SK-N-SH (cell line): ENCODE measurements at places on chromosomes 3 and 15.

DNA sequence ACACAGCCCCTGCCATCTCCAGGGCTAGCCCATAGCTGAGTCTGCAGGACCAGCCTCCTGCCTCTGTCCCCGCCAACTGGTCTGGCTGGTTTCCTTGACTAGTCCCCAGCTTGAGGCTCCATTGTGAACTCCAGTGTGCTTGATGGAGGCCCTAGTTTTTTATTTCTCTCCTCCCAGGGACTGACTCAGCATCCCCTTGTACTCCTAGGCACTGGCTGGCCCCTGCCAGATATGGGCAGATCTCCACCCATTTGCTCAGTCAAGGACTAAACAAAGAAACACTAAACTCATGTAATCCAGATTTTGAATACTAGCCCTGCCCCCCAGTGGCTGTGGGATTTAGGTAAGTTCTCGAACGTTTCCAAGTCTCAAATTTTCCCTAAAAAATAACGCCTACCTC lies 415.4 kb upstream of the RORA start:
- DNase-seq: no peak

DNA sequence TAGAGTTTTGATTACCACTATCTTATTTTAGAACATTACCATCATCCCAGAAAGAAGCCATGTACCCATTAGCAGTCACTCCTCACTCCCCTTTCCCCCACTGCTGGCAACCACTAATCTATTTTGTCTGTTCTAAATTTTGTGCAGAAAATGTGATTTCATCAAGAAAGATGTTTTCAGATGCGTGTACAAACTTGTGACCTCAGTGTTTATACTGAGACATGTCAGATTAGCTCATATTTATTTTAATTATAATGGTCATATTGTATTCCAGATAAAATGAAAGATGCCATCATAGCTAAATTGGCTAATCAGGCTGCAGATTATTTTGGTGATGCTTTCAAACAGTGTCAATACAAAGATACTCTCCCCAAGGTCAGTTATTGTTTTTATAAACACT lies 27.8 kb downstream of the PDCD6IP start:
- peak; percentile 6 for DNase-seq

DNA sequence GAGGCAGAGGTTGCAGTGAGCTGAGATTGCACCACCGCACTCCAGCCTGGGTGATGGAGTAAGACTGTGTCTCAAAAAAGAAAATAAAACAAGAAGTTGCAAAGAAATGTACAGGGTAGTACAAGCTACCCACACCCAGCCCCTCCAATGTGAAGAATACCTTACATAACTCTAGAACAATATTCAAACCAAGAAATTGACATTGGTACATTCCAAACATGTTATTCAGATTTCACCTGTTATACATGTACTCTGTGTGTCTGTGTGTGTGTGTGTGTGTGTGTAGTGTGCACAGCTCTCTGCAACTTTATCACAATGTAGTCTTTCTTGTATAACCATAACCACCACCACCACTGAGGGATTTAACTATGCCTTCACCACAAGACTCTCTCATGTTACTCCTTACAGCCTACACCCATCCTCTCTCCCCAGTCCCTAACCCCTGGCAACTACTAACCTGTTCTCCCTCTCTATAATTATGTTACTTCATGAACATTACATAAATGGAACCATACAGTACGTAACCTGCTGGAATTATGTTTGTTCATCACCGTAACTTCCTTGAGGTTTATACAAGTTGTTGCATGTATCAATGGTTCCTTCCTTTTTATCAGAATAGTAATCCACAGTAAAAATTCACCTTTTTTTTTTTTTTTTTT lies 16.2 kb upstream of the TJP1 start:
- DNase-seq: no peak

DNA sequence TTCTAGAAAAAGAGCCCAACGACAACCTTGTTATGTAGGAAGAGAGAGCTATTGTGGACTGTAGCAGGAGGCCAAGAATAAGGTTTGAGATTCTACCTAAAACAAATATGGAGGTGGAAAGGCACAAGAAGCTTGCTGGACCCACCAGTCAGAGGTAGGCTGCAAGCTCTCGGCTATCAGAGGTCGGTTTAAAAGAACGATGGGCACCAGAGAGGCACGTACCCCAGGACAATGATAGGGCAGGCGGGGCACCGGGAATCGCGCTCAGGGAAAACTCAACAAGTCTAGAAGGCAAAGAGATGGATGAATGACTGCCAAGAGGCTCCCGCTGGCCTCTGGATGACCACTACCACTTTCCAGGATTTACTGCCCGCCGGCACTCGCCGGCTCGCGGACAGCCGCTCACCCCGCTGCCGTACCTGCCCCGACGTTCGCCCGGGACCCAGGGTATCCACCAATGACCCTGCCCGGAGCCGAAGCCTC lies 1.1 kb downstream of the HDGFL3 start:
- no peak for DNase-seq

- DNase-seq: peak; percentile 74
These were observed 277.3 kb upstream of the TLE3 start for GRCh38 chr15:70375006-70375431.

- no peak for DNase-seq
These were observed 12.9 kb downstream of the SCAMP5 start for GRCh38 chr15:75008221-75008625.

- DNase-seq: no peak
These were observed 382.1 kb upstream of the NR2F2 start for GRCh38 chr15:95948411-95948810.

- peak; percentile 57 for DNase-seq
These were observed 793 bp downstream of the PCOLCE2 start for GRCh38 chr3:142888099-142888480.

GRCh38 chr3:48232734-48233133 lies 8.2 kb upstream of the ZNF589 start:
- DNase-seq: peak; percentile 81

DNA sequence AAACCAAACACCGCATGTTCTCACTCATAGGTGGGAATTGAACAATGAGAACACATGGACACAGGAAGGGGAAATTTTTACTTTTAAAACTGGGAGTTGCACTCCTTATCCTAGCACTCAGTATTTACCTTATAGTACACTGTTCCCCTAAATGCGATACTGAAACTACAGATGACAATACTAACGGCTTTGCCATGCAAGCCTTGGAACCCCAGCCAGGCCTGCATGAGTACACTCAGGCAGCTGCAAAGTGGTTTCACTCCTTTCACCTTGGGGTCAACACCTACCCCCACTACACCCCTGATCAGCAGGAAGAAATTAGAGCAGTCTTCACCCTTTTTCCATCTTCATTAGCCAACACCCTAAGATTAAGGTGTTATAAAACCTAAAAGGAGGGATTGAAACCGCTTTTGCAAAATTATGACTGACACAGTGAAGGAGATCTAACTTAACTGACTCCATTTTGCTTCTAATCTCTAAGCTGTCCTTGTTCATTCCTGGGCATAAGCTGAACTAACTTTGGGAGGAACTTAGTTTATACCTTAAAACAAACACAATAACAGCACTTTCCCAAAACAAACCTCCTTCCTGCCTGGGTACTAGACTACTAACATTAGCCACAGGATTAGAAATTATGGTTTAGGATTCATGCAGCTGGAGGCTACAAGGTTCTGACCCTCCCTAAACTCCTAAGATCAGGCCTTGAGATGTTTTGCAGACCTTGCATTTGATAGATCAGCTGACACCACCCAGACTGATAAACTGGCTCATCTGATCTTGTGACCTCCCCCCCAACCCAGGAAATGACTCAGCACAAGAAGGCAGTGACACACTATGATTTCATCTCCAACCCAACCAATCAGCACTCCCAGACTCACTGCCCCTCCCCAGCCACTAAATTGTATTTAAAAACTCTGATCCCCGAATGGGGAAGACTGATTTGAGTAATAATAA lies 452.1 kb upstream of the PPP2R3A start:
- no peak for DNase-seq

- DNase-seq: no peak
These were observed 95.1 kb upstream of the MELTF start for GRCh38 chr3:197124713-197125112.

DNA sequence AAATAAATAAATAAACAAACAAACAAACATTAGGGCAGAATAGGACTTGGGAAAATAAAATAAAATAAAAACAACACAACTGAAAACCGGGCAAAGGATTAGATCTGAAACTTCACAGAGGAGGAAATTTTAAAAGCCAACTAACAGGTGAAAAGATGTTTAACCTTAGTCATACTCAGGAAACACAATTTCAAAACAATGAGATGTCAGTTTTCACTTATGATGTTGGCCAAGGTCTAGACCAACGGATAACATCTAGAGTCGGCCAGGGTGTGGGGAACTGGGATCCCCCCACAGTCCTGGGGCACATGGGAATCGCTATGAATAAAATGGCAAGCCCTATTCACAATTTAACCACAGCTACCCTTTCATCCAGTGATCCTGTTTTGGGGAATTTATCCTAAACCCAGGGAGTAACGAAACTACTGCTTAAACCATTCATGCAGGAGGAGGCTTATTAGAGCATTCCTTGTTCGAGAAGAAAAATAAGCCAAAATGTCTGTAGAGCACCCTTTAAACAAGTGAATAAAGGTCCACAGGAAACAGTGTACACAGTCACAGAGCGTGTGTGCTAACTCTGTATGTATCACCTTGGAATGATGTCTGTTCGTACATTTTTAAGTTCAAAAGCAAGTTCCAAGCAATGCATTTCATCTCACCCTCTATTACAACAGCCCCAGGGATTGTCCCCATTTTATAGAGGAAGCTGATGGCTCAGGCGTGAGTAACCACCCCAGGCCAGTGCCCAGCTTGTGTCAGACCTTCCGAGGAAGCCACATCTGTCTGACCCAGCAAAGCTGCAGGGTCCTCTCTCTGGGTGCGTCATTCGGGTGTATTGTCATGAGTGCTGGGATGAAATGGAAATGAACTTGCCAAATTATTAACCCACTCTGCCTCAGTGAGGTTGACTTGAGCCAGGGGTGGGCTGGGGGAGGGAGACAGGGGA lies 6.3 kb upstream of the ANPEP start:
- DNase-seq: no peak

- DNase-seq: no peak
These were observed 1026.2 kb downstream of the NAALADL2 start for GRCh38 chr3:175885231-175885766.
